ENCODE measurements at places on chromosomes 3 and 15.
A peak's percentile ranks its signal among the peaks of the same experiment; 100 is the strongest.

GRCh38 chr15:71049706-71050422 lies 65.4 kb upstream of the THSD4 start:
- DNase-seq: no peak

- DNase-seq: no peak
Observed at GRCh38 chr3:16058521-16058920, 116.0 kb upstream of the GALNT15 start.

- no peak for DNase-seq
Observed at GRCh38 chr3:72230774-72231379, 445.9 kb upstream of the PROK2 start.

- no peak for DNase-seq
Observed at GRCh38 chr15:101210466-101210865, 41.4 kb downstream of the CHSY1 start.

DNA sequence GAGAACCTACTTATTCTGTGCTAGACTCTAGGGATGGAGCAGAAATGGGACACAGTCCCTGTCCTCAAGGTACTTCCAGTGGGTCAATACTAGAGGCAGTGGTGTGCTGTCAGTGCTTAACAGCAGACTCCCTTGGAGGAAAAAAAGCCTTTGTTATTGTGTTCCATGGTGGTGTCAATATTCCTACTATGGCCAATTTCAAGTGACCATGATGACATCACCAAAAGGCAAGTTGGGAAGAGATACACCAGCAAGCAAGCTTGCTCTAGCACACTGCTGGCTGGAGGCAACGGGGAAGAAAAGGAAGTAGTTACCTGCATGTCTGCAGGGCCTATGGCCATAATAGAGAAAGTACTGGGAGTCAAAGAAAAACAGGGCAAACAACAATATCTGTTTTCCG lies 89.6 kb upstream of the ETV5 start:
- DNase-seq: no peak

DNA sequence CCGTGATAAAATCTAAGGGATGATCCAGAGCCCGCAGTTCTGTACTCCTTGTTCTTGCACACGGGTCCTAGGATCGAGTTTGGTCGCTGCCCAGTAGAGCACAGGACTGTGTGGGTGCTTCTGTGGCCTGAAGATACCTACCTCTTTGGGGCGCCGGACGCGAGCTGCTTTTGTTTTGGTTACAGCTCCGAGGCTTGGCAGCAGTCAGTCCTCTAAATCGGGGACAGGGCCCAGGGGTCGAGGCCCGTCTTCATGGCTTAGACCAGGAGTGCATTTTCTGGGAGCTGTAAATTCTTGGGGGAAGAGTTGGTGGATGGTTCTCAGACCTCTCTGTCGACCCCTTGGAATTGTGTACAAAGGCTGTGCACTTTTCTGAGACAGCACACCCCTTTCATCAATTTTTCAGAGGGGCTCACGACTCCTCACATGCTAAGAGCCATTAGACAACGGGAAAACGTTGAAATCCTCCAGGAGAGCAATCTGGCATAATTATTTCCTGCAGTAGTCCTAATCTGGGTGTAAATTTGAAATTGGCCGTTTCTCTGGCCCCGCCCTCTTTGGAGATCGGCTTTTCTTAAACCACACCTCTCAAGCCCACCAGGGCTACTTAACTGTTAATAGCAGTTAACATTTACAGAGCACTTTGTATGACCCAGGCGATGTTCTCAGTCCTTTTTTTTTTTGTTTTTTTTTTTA lies 928 bp downstream of the CEP97 start:
- peak; percentile 21 for DNase-seq

DNA sequence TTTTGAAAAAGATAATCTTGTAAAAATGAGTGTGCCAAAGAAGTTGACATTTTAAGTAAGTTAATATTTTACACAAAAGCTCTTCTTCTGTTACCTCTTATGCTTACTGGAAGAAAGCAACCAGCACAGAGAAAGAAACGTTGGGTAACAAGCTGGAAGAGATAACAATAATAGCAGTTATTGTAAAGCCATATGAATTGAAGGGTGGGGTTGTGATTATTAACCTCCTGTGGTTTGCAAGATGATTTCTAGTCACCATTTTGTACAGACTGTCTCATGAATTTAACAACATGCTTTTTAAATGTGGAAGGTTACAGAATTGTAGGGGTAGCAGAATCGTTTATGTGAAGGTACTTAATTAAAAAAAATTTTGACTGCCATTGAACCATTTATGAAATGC lies 9.2 kb downstream of the RAP2B start:
- DNase-seq: no peak

- no peak for DNase-seq
Observed at GRCh38 chr3:212432-212831, 15.9 kb downstream of the CHL1 start.

GRCh38 chr3:128112357-128112968 lies 11.1 kb downstream of the RUVBL1 start:
- no peak for DNase-seq
